ENCODE measurements at places on chromosomes 1 and 21.

DNA sequence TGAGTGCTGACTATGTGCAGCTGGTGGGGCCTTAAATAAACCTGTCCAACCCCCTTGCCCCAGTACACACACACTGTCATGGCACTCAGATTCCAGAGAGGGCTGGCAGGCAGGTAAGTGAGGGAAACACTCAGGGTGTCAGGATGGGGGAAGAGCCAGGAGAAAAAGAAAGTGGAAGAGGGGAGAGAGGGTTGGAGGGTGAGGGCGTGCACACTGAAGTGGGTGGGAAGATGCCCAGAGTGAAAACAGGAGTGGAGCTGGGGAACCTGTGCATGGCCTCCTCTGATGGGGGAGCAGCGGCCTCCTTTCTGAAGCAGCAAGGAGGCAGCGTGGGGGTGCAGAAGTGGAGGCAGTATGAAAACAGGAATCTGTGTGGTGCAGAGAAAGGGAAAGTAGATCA is 160.6 kb upstream of the JUN start:
- DNase-seq: no peak

DNA sequence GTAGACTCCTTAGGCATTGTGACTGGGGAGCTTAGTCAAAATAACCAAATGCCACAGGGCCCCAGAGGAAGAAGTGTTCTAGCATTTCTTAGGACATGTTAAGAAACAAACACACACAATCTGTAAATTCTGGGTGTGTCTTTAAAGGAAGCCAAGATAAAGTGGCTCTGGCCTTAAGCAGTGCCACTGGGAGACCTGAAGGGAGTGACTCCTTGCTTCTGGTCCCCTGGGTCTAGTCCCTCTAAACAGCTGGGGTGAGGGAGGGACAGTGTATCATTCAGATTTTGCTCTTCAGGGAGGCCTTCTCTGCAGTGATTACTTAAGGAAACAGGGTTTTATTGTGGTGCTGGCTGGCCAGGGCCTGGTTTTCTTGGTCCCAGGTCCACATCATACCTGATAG is 9.1 kb upstream of the PROK1 start:
- no peak for DNase-seq

GRCh38 chr1:226148121-226148648 is 38.4 kb downstream of the ACBD3 start:
- no peak for DNase-seq

GRCh38 chr1:190479516-190479915 is 1.9 kb upstream of the BRINP3 start:
- no peak for DNase-seq

- DNase-seq: peak; percentile 29
Observed at GRCh38 chr1:38527373-38527966, 332.1 kb downstream of the RRAGC start.

GRCh38 chr1:211332830-211333229 is 6.2 kb downstream of the TRAF5 start:
- DNase-seq: no peak

DNA sequence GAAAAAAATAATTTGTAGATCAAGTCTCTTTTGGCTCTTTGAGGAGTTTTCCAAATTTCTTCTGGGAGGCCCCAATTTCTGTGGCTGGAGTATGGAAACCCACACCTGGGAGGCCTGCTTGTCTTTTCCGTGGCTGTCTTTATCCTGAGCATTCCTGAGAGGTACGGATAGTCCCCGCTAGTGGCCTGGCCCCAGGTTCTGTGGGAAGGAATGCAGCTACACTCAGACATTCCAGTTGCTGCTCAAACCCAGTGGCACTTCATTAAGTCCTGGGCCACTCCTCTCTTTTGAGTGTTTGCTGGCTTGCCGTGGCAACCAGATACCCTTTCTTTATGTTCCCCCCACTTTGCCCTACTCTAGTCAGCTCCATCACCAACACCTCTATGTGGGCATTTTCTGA is 310.4 kb downstream of the ASTN1 start:
- DNase-seq: no peak

- DNase-seq: no peak
Observed at GRCh38 chr1:27478098-27478497, 11.9 kb downstream of the WASF2 start.

DNA sequence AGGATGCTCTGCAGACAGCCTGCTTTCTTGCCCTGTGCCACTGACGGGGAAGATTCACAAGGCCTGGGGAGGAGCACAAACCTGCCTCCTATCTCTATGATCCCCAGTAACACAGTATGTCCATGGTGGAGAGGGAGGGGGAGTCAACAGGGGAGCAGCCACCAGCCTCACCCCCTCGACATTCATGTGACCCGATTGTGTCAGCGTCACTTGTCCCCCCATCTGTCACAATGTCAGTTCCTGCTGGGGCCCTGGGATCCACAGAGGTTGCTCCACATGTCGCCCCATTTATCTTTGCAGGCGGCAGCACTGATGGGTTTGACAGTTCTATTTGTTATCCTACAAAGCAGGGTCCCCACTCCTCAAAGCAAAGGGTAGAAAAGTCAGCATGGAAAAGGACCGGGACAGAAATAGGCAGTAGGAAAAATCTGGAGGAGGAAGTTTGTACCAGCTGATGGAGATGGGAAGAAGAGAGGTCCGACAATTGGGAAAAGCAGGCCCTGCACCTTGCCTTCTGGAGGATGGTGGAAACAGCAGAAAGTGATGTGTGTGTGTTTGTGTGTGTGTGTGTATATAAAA is 130.9 kb downstream of the SEC16B start:
- no peak for DNase-seq

DNA sequence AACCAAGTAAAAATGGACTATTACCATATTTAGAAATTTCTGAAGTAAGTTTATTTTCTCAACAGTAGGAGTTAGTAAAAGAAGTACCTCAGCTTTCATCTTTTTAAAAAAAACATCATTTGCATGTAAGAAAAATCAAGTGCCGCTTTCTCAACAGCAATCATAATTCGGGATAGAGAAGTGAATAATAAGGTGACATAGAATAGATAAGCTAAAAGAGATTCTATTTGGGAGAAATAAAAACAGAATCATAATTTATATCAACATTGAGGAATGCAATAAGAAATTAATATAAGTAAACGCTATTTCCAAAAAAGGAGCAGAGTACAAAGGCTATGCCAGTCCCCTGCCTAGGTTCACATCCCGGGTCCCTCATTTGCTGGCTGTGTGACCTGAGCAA is 330.9 kb upstream of the GREM2 start:
- DNase-seq: no peak

- DNase-seq: peak; percentile 11
Observed at GRCh38 chr1:100458661-100459357, 79.1 kb upstream of the GPR88 start.

GRCh38 chr21:32578107-32578691 is 7.1 kb downstream of the TCP10L start:
- DNase-seq: peak; percentile 38

GRCh38 chr1:222552882-222553281 is 5.0 kb upstream of the HHIPL2 start:
- no peak for DNase-seq

DNA sequence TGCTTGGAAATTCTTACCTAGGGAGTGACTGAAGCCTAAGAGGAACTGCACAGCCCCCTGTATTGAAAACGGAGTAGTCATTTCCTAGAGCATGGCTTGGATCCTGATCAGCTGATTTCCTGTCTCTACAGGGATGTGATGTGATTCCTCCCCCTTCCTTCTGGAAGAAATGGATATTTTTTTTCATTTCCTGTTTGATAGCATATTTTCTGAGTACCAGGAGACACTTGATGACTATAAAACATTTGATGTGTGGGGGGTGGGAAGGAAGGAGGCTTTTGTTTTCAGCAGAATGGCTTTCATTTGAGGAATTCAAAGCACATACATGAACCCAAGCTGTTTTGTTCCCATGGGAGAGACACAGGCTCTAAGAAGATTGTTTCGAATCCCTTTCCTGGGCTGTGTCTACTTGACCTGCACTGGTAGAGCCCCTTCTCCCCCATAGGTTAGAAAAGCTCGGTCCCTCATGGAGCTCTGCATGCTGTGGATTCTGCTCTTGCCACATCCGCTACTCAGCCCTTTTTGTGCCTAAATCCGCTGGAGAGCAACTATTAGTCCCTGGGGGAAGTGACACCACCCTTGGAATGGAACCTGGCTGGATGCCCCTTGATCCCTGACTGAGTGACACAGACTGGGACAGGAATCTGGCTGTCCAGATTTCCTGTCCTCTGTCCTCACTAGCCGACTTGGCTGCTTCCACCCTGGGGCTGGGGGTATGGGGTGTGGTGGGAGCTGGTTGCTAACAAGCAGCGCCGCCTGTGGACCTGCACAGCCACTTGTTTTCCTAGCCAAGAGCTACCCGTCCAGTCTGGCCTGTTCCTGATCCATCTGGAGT is 71.8 kb upstream of the MACF1 start:
- DNase-seq: peak; percentile 95

DNA sequence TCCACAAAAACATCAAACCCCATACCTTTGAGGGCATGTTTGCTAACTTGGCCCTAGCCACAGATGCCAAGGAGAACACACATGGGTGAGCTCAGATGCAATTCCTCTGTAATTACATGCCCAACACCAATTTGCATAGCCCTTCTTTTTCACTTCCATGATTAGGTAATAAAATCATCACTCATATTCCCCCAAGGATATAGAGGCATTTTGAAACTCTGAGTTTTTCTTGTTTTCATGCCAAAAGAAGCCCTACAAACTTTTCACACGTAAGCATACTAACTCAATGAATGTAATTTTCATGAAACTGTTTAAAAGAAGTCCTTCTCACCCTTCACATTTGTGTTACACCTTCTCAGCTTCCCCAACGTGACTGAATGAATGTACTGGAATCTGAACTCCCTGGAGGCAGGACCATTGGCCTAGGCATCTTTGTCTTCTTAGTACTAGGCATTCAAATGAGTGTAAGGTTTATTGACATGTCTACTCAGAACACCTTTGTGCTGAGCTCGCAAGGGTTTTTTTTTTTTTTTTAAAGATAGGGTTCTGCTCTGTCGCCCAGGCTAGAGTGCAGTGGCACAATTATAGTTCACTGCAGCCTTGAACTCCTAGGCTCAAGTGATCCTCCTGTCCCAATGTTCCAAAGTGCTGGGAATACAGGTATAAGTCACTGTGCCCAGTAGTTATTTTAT is 31.0 kb downstream of the FBXO42 start:
- peak; percentile 96 for DNase-seq

- DNase-seq: no peak
Observed at GRCh38 chr1:154348429-154349076, 23.2 kb downstream of the ATP8B2 start.

DNA sequence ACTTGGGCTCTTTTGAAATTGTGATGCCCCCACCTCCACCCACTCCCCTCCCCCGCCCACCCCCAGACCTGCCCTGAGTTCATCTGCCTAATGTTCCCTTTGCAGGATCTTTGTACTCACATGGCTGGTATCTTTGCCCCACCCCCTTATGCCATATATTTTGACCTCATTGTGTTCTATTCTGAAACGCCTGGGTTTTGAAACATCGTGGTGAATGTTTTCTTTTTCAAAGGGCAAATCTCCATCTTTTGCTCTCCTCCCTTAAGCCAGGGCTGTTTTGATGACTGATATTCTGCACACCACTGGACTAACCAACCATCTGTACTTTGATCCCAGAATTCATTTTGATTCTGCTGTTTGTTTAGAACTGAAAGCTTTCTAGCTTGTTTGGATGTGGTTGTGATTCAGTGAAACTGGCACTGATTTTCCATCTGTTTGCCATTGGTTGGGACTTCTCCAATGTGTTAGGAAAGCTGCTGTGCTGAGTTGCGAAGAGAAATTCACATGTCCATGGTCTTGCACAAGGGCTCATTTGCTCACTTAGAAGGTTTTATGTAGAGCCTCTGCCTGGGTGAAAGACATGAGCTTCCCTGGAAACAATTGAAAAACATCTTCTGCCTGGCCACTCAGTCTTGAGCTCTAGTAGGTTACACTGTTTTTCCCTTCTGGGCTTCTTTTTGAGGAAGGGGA is 16.5 kb downstream of the SMAP2 start:
- no peak for DNase-seq

GRCh38 chr1:6412896-6413295 is 6.8 kb downstream of the HES2 start:
- DNase-seq: peak; percentile 93

GRCh38 chr1:195754874-195755273 is 853.4 kb downstream of the KCNT2 start:
- peak; percentile 76 for DNase-seq

DNA sequence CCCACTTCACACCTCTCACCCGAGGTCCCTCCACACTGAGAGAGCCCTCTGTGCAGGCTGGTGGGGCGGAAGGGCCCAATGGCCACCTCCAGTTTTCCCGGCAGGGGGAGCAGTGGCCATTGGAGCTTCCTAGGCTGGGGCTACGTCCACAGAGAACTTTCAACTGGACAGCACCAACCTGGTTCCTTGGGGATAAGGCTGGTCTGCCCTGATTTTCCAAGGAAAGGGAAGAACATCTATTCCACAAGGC is 20.3 kb upstream of the LAPTM5 start:
- no peak for DNase-seq

DNA sequence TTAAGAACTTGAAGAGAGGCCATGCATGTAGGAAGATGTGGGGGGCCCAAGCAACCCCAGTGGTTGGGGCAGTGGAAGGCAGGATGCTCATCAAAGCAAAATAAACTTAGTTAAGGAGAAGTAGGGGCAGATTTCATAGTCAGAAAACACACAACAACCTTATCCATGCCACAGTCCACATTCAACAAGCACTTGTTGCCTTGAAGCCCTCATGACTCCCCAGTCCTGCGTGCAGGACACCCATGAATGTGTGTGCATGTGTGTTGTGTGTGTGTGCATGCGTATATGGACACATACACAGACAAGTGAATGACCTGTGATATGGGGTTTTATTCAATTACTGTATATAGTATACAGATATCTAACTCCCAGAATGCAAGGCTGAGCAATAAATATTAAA is 186.9 kb downstream of the PSMG1 start:
- no peak for DNase-seq

GRCh38 chr1:117178756-117179155 is 32.0 kb downstream of the VTCN1 start:
- no peak for DNase-seq

DNA sequence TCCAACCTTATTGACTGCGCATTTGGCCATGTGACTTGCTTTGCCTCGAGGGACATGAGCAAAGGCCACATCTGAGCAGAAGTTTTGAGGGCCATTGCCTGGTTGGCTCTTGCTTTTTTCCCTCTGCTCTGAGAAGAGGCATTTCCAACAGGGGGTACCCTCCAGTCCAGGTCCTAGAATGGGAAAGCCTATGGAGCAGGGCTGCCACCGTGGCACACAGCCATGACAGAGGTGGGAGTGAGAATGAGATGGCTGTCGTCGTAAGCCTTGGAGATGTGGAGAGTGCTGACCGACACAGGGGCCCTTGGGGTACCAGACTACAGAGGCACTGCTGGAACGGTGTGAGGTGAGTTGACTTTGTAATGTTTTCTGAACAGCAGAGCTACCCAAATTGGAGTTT is 103.0 kb downstream of the KCNJ15 start:
- no peak for DNase-seq

Data from epithelial cell of esophagus (primary cell).